ENCODE measurements at places on chromosomes 5 and 9.

DNA sequence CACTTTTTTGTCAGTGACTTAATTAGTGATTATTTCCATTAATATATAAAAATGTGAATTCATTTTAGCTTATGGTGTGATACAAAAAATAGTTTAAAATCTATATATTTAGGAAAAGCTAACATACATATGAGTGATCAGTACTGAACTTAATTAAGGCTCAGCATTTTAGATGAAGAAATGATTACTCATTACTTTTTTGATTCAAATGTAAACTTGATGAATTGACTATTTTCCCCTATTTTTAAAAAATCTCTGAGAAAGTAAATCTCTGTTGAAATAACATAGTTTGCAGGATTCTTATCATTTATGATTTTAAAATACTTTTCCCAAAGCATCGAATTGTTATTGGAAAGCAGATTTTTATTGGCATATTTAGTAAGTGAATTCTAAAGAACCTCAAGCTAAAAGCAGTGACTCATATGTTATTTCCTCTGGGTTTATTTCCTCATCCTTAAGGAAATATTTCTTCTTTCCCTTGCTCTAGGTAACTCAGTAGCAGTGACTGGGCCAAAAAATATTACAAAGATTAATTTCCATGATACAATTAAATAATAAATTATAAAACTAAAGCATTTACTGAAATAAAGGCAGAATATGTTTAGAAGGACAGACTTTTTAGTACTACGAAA lies 290.6 kb downstream of the FER start:
- DNase-seq, result no peak

DNA sequence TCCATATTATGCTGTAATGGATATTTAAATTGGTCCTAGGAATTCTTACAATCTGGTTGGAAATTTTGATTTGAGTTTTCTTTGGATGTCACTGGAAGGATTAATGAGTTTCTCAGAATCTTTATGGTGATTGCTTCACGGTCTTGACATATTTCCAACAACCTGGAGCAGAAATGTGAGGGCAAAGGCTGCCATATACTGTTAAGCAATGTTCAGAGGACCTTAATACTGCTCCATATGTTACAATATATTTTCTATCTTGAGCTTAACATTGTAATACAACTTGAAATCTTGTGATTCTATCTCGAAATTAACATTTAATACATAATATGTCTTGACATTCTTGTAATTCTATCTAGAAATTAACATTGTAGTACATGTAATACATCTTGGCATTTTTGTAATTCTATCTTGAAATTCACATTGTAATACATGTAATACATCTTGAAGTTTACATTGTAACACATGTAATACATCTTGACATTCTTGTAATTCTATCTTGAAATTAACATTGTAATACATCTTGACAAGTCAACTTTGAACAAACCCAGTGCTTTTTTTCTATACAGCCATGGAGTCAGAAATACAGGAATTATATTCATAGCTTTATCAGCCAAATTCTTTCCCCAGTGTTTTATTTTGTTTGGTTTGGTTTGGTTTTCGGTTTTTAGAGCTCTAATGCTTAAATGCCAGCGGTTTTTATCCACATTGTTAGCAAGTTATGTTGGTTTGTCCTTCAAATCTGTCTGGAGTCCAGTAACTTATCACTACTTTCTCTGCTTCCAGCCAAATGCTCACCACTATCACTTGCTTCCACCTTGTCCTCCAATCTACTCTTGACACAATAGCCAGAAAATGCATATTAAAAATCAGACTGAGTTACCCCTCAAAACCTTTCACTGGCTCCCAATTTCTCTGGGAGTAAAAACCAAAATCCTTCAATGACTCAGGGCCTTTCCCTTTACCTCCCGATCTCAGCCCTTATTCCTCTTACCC lies 3.0 kb upstream of the TUT7 start:
- no peak for DNase-seq

DNA sequence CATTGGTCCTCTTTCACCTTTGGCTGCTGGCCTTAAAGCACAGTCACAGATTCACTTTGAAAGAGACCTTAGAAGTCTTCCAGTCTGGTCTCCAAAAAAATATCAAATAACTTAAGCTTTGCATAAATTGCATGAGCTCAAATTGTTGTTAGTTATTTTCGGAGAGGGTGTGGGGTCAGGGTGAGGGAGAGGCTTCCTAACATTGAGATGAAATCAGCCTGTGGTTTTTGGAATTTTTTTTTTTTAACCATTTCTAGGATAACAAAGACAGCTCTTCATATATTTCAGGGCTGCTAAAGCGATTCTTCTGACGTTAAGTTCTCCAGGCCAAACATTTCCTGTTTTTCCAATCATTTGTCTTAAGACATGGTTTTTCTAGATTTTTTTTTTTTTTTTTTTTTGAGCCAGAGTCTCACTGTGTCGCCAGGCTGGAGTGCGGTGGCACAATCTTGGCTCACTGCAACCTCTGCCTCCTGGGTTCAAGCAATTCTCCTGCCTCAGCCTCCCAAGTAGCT lies 4.5 kb downstream of the OCLN start:
- no peak for DNase-seq

- no peak for DNase-seq
These were observed 70.7 kb upstream of the RANBP6 start for GRCh38 chr9:6086006-6086655.

GRCh38 chr9:137556069-137556838 lies 4.6 kb downstream of the MRPL41 start:
- no peak for DNase-seq

DNA sequence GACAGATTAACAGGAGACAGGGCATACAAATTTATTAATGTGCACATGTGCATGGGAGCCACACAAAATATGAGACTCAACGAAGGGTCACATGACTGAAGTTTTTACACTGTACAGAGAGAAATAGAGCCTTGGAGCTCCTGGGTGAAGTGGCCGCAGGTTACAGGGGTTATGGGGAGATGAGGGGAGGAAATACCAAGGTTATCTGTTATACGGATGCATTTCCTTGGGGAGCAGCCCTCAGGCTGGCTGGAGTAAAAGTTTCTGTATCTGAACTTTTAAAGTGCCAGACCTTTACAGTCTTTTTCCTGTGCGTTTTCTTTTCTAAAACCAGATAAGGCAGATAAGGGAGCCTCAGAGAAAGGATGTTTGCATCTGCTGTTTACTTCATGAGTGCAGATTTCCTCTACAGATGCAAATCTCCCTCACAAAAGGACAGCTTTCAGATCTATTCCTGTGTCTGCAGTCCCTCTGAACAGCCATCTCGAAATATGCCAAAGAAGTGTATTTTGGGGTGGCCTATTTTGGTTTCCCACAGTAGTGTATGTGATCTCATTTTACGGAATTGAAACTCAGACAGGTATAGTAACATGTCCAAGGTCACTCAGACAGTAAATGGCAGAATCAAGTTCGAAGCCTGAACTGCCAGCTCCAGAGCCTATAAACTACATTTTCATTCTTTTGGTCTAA lies 139.3 kb upstream of the FBXL17 start:
- DNase-seq, result no peak

GRCh38 chr5:97420646-97421045 lies 237.6 kb upstream of the RIOK2 start:
- no peak for DNase-seq

GRCh38 chr5:140312067-140312790 lies 9.3 kb upstream of the PFDN1 start:
- DNase-seq, result no peak

GRCh38 chr9:84781458-84781857 lies 111.9 kb downstream of the NTRK2 start:
- DNase-seq, result peak; percentile 8
